Stimulated activated CD4-positive, alpha-beta T cell treated with anti-CD3 and anti-CD28 coated beads, Interleukin-4, amount 100 ng/mL, for 48 hours (primary cell): ENCODE measurements at places on chromosomes 2 and 18.
A peak's percentile ranks its signal among the peaks of the same experiment; 100 is the strongest.

GRCh38 chr2:10826026-10826425, 13.4 kb upstream of the PDIA6 start:
- DNase-seq: no peak

DNA sequence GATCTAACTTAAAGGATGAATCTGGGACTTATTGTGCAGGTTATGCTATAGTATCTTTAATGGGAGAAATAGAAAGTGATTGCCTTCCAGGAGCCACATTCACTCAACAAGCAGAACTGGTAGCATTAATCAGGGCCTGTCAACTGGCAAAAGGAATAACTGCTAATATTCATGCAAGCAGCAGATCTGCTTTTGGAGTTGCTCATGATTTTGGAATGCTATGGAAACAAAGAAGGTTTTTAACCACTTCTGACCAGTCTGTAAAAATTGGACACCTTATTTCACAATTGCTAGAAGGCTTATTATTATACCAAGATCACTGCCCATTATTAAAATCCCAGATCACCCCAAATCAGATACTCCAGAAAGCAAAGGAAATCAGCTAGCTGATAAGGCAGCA, 200.4 kb downstream of the MREG start:
- DNase-seq: no peak

DNA sequence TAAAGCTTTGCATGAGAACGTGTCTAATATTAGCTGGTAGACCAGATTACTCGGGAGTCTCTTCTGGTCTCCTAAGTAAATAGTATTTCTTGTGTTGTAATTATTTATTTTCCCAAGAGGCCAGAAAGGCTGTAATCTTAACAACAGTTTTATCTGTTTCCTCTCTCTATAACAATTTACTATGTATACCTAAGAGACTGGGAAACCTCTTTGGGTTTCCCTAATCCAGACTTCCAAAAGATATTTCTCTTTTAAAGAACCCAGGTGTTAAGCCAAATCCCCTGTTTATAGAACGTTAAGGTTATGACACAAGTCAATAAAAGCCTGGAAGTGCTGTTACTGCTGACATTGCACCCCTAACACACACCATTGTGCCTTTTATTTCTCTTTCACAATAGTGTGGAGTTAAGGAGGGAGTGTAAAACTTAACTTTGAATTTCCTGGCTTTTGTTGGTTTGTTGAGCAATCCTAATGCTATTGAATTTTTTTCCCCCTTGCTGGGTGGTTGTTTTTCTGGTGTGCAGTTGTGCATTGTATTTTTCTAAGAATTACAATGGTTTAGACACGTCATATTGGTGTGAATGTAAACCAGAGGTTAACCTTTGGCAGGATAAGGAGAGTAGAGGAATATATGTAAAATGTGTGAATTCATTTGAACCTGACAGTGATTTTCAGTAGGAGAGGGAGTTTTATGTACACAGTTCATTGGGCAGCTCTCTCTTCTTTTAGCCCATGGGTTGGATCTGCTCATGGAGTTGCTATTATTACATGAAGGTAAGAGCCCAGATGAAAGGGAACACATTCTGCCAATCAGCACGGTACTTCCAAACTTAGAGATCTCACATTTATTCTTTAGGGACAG, 192.8 kb downstream of the MTX2 start:
- DNase-seq: no peak

DNA sequence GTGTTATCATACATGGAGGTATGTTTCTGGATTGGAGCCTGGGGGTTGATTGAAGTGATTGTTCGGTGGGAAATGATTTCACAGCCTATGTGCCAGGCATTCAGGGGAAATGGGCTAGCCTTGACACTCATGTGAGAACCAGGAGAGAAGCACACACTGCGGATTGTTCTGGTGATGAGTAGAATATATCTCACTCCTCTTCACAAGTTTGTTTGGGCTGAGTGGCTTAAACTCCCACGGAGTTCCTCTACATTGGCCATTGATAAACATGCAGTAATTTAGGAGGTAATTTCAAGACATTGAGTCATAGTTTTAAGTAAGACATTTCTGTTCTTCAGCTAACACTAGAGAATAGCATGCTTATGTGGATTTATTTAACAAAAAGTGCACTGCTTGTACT, 498.9 kb upstream of the NETO1 start:
- no peak for DNase-seq

DNA sequence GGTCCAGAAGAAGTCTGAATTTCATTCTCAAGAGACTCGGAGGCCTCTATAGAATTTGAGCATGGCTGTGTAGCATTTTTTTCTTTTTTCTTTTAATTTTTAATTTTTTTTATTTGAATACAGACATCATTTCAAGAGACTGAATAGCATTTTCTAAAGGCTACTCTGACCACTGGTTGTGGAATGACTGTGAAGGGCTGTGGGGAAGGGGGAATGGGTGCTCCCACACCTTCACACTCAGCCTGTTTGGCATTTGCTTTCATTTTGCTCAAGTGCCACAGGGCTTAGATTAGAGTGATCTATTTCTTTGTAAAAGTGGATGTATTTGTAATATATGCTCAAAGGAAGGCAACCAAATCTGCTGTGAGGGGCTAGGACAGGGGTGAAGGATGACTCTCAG, 142.0 kb upstream of the SPOPL start:
- no peak for DNase-seq

- no peak for DNase-seq
Measured at GRCh38 chr2:231334981-231335380, 60.5 kb upstream of the B3GNT7 start.

DNA sequence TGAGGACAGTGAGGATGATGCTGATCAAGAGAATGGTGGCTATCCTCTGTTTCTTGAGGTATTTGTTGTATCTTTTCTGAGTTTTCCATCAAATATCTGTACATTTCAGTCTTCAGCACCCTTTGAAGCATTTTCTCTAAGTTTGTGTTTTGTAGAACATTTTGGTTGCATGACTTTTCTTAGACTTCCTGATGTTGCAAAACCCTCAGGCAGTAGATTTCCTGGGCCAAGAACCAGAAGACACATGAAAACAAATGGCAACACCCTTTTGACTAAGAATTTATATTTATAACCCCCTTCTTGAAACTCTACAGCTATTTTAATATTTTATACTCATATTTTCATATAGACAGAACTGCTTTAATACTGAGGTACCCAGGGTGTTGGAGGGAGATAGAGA, 16.2 kb downstream of the HNMT start:
- DNase-seq: no peak

DNA sequence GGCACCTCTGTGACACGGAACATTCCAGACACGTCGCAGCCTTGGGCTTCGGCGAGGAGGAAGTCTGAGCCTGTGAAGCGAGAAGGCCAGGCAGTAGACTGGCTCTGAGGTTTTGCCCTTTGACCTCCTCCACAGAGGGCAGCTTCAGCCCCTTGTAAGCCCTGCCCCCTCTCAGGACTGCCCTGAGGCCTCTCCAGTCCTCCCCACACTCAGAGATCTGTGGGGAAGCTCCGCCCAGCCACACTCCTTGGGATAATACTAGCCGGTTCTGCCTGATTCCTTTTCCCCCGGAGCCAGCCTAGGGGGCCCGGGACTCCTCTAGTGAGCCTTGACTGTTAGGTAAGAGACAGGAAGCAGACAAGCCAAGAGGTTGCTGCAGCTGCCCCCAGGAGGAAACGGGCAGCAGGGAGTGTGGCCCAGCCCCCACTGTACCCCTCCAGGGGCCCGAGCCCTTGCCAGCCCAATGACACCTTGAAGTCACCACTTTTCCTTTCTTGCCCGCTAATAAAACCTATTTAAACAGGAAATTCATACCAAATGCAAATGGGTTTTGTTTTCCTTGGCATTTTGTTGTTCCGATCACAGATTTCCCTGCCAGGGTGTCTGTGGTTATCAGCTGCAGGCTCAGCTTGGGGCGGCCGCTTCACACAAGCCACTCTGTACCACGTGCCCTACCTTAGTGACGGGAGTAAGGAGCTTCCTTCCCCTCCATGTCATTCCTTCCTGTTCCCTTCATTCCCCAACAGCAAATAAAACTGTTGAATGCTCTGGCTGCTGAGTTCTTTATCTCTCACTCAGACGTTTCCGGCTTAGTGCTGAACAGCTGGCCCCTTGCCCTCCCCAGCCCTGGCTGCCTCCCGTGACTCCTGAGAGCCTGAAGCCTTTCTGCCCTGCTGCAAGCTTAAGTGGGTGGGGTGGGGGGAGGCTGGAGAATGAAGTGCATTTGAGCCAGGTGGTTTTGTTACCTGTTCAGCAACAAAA, 124.7 kb downstream of the CABLES1 start:
- DNase-seq: no peak

- DNase-seq: no peak
Measured at GRCh38 chr2:221254299-221254698, 317.8 kb downstream of the EPHA4 start.

DNA sequence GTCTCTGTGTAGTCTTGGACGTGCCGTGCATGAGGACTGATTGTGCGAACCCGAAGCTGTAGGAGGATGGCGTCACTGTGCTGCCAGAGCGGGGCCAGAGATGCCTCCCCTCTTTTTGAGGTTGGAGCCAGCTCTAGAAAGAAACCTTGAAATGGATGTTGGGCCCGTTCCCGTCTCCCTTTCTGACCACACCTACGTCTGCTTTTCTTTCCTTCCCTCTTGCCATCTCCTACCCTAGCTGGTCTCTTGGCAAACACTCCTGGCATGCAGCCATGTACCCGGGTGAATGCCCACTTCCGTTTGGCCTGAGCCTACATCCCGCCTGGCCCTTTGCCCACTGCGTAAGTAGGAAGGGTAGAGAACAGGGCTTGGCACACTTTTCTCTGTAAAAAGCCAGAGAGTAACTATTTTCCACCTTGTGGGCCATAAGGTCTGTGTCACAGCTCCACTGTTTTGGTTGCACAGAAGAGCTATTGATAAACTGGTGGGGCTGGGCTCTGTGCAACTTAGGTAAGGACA, 37.4 kb downstream of the SH3BP4 start:
- no peak for DNase-seq

- no peak for DNase-seq
Measured at GRCh38 chr2:82852787-82853186, 1606.3 kb downstream of the SUCLG1 start.

DNA sequence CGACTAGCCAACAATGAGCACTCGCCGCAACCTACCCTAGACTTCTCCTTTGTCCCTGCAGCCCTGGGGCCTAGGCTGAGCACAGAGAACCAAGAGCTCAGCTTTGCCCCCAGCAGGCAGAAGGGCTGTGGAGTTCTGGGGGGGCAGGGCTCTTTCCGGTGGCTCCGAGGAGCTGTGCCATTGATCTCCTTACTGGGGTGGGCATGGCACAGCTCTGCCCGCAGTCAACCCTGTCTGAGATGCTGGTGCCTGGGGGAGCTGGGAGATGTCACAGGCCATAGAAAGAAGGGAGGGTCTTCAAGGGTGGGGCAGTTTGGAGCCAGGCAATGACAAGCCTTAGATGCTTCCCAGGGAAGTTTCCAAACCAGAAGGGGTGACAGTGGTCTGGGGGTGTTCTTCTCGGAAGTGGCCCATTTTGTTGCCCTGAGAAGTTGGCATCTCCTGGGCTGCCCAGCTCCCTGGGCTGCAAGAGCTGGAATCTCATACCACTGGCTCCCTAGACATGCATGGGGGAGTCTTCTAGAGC, 14.1 kb upstream of the GPR55 start:
- no peak for DNase-seq

DNA sequence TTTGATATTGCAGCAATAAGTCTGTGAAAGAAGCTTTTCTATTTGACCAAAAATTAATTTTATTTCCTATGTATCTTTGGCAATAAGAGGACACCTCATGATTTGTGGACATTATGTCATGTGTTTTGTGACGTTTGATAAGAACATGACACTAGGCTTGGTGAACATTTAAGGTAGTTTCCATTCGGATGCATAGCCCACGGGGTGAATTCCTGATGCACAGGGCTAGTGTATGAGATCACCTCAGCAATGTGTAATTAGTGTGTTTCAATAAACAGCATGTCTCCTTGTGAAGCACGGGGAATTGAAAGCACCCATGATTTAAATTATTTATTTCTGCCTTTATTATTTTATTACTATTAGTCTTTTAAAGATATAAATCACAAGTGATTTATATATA, 146.1 kb upstream of the LINC00305 start:
- DNase-seq: no peak

DNA sequence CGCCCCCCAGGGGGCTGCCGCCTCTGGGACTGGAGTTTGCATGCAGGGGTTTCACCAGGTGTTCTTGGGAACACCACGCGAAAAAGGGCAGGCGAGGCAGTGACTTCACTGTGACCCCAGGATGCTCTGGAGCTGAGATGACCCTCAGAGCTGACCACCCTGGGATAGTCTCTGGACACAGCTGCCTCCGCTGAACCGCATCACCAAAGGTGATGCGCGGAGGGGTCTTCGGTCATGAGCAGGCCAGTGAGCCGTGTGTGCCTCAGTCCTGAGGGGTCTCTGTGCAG, 17.5 kb downstream of the GPR35 start:
- no peak for DNase-seq

DNA sequence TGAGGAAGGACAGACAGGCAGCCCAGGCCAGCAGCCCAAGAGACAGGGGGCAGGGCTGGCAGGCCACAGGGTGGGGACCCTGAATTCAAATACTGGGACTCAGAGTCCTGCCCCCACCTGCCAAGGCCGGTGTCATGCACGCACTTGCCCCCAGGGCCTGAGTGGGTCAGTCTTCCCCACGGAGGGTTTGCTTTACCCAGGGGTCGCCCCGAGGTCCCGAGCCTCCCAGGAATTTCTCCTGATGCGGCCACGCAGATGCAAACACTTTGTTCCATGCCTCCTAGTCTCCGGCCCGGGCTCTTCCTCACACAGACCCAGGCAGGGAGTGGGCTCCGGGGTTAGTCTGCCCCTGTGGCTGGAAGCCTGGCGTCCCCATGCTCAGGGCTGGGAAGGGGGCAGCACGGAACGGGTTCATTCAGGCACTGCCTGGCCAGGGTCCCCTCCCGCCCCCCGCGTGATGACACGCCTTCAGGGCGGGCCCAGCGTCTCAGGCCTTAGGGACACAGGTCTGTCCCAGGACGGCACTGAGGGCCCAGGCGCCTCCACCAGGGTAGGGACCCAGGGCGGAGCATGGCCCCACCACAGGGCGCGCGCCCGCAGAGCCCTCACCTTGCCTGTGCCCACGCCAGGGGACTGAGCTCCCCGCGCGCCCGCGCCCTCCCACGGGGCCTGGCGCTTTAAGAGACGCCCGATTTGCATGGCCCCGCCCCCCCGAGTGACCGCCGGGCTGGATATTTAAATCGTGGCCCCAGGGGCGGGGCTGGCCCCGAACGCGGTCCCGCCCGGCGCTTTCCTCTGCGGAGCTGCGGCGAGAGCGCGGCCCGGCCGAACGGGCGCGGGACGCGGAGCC, at the start of gene SNED1:
Gene SNED1, plus strand, starts transcription at position 763 of the 850 bp plus-strand sequence. CDS start 220 bp downstream, outside the sequence.
- peak; percentile 30 for DNase-seq

- no peak for DNase-seq
Measured at GRCh38 chr2:180991820-180992219, 11.4 kb downstream of the UBE2E3 start.

DNA sequence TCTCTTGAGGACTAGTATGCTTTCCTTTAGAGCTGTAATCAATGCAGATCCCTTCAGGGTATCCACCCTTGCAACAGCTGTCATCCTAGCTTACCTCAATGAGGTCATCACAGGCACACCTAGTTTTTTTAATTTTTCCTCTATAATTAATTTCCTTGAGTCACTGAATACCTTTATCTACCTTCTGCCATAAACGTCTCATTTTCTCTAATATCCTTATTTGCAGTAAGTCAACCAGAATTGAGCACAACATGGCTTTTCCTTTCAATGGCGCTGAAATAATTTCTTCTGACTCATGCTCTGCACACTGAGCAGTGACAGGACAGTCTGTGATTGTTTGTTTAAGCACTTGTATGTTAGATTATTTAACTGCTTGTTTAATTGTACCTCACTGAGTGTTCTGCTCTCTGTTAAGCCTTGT, 49.4 kb downstream of the ETAA1 start:
- DNase-seq: no peak
